ENCODE measurements at places on chromosomes 12 and 14.

DNA sequence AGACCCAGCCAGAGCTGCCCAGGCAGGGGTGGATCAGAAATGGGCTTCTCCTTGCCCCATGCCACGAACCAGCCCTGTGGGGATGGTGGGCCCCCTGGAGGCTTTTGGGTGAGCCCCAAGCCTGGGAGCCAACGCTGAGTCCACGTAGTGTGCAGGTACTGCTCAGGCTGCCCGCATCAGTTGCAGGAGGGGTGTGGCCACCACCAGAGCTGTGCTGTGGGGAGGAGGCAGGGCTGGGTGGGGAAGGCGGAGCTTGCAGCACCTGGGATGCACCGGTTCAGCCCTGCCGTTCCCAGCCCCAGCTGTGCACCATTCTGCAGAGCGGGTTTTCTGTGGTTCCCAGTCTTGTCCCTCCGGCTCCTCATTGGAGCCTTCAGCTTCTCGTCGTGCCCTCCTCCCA is 36.3 kb downstream of the IL31 start:
- DNase-seq = peak; percentile 98

GRCh38 chr12:86917121-86917520 is 660.9 kb upstream of the MGAT4C start:
- DNase-seq = no peak

DNA sequence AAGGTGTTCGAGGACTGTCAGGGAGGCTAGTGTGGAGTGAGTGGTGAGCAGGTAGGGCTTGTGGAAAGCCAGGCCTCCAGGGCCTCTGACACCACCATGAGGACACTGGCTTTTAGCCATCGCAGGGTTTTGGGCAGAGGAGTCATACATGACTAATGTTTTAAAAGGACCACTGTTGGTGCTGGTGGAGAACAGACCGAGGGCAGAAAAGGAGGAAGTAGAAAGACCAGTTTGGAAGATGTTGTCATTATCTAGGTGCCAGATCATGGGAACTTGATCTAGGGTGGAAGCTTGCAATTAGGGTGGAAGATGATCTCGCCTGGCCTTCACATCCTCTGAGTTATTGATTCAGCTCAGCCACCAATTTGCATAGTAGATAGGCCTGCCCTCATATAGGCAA is 144.2 kb downstream of the C12orf75 start:
- DNase-seq = no peak

- DNase-seq = no peak
These were observed 12.2 kb downstream of the CTDSP2 start for GRCh38 chr12:57834086-57834876.

DNA sequence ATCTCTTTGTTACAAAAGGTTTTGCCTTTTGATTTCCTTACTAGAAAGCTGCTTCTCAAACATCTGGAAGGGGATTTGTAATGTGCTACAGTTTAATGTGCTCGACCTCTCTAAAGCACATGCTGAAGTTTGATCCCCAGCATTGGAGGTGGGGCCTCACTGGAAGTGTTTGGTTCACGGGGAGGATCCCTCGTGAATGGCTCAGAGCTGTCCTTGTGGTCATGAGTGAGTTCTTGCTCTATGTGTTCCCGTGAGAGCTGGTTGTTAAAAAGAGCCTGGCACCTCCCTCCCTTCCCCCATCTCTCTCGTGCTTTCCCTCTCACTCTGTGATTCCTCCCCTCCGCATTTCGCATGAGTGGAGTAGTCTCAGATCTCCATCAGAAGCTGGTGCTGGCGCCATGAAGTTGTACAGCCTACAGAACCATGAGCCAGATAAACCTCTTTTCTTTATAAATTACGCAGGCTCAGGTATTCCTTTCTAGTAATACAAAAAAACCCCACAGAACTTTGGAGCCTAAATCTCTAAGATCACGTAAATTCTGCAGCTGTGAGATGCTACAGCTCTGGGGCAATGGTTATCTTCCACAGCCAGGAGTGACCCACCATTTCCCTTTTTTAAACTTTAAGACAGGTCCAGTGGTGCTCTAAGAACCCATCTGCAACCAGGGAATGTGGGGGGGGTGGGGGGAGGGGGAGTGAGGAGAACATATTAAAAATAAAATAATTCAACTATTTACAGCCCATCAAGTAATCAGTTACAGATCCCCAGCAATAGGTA is 214.4 kb downstream of the FOXN3 start:
- no peak for DNase-seq

DNA sequence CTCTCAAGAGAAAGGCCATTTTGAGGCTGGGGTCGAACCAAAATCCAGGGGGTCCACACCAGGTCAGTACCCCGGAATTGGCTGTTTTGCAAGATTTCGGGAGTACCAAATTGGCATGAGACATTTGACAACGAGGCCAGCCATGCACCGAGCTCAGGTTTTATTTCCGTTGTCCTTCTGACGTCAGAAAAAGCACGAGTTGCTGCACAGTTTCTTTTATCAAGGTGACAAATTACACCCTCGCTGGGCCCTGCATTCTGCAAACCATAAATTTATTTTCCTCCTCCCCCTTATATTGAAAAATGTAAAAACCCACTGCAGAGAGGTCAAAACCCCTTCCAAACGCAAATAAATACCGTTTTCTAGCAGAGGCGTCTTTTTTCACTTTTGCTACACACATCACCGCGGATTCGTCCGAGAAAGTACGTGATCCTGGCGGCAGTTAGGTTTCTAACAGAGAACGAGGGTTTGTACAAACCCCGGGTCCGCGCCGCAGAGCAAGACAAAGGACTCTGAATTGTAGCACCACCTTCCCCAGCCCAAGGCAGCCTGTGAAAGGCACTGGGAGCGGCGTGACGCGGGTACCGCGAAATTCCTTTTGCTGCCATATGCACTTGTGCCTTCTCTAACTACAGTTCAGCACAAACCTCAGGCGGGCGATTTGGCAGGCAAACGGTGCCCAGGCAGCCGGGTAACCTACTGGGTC is 1.8 kb downstream of the SLC38A1 start:
- DNase-seq = peak; percentile 54

DNA sequence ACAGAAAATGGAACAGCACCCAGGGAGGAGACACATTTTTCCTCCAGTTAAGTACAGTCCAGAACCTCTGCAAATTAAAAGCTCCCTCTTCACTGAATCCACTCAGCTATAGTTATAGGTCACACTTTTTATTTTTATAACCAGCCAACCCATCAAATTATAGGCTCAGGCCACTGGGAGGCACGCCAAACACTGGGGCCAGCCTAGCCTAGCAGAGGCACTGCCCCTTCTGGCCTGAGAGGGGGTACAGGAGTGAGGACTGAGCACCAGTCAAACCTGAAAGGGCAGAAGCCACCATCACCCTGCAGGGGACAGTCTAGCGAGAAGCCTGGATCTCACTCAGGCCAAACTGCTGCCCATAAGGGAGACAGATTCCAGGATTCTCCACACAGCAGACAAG is 19.3 kb downstream of the FMNL3 start:
- peak; percentile 72 for DNase-seq

DNA sequence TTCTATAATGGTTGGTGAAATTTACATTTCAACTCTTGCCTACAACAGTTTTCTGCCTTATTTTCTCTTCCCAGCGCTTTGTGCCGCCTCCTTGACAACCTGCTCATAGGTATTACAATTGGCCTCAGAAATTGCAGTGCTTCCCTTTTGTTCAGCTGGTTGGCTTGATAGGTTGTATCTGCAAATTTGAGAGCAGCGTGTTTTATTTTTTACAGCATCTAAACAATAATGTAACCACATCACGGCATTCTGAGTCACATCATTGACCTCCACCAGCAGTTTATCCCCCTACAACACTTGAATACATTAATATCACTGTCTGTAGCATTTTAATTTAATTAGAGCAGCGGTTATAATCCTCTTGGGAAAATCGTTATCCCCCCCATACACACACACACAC is 99.4 kb downstream of the ETV6 start:
- DNase-seq = no peak

DNA sequence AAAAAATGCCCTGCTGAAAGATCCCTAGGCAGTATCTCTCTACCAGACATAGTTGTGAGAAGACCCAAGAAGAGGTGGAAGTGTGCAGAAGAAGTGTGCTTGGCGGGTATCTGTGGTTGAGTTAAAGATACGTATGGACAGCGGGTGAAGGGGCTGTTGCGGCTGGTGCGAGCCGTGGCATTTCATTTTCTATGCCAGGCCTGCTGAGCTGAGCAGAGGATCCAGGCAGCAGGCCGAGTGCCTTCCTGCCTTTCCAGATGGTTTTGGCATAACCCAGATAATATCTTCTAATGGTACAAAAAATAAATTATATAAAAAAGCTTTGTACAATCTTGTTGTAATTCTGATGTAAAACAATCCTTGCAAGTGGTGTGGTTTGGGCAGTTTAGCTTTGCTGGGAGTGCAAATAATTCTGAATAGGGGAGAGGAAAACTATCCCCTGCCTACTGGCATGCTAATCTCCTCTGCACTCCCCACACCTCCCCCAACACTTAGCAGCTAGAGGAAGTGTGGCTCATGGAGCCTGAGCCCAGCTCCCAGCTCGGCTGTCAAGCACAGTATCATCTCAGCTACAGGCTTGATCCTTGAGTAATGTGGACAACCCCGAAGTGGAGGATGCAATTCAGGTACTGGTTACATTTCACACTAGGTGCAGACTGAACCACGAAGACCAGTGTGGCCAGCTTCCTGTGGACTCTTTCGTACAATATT is 168.9 kb downstream of the VRK1 start:
- DNase-seq = peak; percentile 63

GRCh38 chr12:115132145-115132544 is 448.2 kb upstream of the TBX3 start:
- no peak for DNase-seq

DNA sequence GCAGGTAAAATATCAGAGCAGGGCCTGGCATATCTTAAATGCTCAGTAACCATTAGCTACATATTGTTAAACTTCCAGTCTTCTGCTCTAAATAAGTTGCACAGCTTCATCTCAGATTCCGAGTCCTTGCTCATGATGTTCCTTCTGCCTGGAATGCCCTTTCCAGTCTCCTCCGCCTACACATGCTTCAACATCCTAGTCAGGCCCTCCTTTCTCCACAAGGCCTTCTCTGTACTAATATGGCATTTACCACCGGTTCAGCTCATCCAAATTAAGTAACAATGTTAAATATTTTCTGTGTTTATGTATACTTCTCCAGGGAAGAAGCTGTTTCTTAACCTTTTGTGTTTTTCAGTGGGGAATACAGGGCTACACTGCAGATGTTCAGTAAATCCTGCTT is 8.5 kb downstream of the DHH start:
- DNase-seq = no peak

DNA sequence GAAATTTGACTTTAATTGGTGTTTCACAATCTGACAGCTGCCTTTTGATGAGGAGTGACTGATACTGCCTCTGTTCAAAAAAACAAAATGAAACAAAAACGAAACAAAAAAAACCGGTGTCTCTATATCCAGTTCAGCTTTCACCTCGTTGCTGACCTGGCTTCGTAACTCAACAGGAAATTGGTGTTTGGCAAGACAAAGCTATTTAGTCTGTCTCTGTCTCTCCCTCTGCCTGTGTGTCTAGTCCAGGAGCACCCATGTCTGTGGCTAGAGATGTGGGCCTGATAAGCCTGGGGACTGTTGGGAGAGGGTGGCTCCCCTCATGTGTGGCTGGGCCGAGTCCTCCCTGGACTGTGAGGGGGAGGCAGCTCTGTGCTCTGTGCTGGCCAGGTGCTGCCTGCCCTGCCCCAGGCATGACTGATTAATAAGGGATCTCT is 11.3 kb downstream of the CACNA1C start:
- DNase-seq = no peak

GRCh38 chr14:75393794-75394193 is 34.0 kb upstream of the JDP2 start:
- DNase-seq = no peak

DNA sequence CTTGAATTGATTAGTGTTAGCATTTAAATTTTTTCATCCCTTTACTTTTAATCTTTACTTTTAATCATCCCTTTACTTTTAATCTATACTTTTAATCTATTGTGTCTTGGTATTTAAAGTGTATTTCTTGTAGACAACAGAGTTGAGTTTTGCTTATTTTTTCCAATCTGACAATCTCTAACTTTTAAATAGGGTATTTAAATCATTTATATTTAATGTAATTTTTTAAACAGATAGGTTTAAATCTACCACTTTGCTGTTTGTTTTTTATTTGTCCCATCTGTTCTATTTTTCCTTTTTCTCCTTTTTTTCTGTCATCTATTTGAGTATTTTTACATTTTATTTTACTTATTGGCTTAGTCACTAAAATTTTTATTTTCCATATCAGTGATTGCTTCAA is 68.3 kb downstream of the TTC7B start:
- DNase-seq = no peak

GRCh38 chr12:24499151-24500146 is 449.5 kb downstream of the BCAT1 start:
- DNase-seq = no peak

Measured in H7 (cell line).